Lung microvascular endothelial cell (primary cell): ENCODE measurements at places on chromosomes 16 and 17.

GRCh38 chr16:77172951-77173350, 18.0 kb upstream of the MON1B start:
- no peak for DNase-seq

DNA sequence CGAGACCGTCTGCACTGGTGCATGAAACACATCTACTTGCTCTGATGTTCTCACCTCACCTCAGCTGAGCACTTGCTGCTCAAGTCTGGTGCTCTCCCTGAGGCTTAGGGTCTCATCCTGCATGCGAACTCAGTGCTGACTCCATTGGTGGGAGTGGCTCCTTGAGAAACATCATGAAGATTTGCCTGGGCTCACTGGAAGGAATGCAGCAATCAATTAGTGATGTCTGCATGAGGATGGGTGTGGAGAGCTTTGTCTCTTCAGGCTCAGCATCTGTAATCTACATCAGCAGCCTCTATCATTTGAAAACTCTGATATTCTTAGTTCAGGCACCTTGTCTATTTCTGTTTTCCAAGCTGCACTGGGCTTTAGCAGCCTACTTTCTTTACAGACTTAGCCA, 204.4 kb downstream of the IRF8 start:
- DNase-seq = no peak

DNA sequence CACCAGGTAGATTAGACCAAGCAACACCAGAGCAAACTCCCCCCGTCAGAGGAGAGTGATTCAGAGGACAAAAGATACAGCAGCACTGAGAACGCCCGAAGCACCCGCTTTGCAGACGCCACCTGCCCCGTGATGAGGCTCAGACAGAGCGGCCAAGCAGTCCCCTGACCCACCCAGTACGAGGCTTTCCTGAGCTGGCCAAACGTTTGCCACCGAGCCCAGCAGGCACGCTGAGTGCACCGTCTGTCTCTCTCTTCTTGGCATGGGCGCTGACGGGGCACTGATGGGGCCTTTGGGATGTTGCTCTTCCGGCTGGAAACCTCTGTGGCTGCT, 19.4 kb upstream of the WDR45B start:
- no peak for DNase-seq

- DNase-seq = no peak
Measured at GRCh38 chr16:5045499-5046115, 11.9 kb upstream of the NAGPA start.

- no peak for DNase-seq
Measured at GRCh38 chr16:72873044-72873443, 174.9 kb downstream of the ZFHX3 start.

DNA sequence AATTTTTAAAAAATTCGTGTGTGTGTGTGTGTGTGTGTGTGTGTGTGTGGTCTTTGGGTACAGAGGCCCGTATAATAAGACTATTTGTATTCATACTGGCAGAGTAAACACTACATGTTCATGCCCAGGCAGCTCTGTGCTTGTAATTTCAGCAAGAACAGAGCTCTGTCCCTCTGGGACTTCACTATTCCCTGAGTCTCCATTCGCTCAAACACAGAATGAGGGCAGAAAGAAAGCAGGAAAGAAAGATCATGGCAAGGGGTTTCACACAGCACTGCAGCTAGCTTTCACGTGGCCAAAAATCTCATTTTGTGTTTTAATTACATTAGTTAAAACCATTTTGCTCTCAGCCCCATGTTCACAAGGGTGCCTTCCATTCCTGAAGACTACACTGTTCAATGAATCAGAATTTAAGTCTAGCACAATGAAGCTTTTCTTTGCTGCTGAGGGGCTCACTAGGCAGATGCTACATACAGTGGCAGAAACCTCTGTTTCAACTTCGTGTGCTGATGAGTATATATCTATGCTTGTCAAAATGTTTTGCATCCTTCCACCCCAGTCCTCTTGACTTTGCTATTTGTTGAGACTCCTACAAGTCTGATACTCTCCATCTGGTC, 198.4 kb upstream of the C17orf78 start:
- no peak for DNase-seq

DNA sequence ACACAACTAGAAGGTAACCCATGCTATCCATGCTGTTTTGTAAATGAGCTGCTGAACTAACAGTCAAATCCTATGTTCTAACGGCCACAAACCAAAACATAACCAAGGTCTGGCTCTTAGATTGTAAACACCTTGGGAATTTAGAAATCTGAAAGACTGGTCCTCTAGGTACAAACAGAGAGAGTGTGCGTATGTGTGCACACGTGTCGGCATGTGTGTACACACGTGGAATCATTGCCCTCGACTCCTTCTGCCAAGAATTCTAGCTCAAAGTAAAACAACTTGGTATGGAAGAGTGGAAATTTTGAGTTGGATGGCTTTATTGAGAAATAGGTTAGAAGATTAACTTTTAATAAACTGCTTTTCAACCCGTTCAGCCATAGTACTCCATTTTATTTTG, 18.1 kb upstream of the GHDC start:
- DNase-seq = no peak

- DNase-seq = no peak
Measured at GRCh38 chr17:10613775-10614513, 43.2 kb downstream of the MYH3 start.

- no peak for DNase-seq
Measured at GRCh38 chr16:10631886-10632285, 51.5 kb upstream of the EMP2 start.

DNA sequence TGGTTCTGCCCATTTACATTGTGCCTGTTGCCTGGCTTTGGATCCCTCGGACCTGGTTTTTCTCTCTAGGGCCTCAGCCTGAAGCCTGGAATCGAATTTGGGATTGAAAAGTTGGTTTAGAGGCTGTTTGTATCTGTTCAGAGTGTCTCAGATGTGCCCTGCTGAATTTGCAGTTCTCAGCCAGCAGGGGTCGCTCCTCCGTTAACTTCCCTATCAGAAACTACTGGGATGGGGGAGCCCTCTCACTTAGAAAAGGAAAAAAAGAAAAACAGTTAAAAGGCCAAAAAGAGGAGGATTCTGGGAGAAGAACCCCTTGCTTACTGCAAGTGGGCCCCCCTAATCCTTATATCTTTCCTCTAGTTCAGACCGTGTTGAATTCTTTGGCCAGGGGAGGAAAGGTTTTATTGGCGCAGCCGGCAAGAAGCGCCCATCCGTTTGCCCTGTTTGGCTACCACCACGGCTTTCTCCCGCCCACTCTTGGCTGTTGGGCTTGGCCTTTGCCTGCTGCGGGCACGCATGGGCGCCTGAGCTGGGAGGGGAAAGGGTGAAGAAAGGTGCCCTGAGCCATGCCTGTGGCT, 8.7 kb downstream of the FZD2 start:
- peak; percentile 18 for DNase-seq

DNA sequence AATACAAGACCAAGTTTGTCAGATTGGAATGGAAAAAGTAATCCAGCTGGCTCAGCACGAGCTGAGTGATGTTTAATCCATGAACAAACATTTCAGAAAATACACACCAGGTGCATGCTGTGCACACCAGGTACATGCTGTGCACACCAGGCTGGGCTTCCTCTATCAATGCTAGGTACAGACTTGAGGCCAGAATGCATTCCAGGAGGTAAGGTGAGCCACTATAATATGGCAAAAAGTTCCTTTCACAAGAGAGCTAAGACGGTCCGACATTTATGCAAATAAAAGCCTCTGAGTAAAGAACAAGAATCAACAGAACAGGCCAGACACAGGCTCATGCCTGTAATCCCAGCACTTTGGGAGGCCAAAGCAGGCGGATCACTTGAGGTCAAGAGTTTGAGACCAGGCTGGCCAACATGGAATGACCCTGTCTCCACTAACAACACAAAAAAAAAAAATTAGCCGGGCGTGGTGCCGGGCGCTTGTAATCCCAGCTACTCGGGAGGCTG, 128.2 kb downstream of the ZNF778 start:
- DNase-seq = no peak

- no peak for DNase-seq
Measured at GRCh38 chr17:78831688-78832540, 8.7 kb downstream of the USP36 start.

DNA sequence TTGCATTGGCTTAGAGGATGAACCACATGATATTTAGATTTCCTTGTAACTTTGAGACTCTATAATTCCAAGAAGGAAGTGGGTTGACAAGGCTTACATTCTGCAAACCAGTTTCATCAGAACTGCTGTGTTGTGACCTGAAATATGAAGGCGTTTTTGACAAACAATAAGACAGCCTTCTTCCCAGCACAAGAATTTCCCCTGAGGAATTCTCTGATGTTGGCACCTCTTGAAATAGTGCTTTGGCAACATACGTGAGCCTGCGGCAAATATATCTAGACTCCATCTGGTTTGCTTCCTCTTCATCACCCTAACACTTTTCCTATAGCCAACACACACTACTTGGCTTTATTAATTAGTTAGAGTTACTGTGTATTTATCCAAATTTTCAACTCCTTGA, 585.5 kb upstream of the SOX9 start:
- no peak for DNase-seq

- no peak for DNase-seq
Measured at GRCh38 chr16:74836111-74836671, 61.6 kb upstream of the FA2H start.

DNA sequence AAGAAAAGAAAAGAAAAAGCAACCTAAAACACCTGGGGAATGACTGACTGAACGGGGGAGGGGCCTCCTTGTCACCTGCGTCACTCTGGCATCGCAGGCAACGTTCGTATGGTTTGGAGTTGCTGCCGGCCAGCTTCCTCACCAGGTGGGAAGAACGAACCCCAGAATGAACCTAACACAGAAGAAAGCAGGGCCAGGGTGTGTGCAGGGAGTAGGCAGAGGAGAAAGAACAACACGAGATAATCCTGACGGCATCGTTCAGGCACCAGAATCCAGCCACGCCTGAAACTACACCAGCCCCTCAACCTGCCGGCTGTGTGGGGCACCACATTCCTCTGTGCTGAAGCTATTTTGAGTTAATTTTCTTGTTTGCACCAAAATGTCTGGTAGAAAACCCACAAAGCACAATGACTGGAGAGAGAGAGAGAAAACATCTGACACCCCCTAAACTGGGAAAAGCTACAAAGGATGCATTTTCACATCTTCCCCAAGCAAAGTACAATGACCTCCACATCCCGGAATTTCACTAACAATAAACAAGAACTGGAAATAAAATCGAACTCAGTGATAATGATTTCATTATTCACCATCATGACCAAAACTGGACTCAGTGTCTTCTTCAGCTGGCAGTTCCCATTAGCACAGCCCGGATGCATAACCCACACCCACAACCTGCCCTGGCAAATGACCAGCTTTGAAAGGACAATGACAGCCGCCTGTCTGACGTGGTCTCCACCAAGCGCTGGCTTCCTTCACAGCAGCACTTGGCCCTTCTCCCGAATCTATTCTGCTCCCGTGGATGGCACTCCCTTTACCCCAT, 23.6 kb downstream of the RAB40B start:
- DNase-seq = peak; percentile 64

DNA sequence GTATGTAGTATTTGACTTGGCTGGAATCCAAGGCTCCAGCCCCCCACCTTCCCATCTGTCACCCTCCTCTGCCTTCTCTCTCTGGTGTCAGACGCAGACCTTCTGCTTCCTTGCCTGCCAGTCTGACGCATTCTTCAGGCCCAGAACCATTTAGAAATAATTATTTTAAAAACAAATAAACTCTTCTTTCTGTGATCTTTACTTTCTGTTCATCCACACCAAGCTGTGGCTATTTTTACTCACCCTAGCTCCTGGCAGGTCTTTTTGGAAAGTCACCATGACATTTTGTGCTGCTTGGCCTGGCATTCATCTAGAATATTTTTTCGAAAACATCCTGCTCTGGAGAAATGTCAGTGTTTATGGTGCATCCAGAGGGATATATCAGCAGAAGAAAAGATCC, 330.7 kb upstream of the ASIC2 start:
- no peak for DNase-seq

DNA sequence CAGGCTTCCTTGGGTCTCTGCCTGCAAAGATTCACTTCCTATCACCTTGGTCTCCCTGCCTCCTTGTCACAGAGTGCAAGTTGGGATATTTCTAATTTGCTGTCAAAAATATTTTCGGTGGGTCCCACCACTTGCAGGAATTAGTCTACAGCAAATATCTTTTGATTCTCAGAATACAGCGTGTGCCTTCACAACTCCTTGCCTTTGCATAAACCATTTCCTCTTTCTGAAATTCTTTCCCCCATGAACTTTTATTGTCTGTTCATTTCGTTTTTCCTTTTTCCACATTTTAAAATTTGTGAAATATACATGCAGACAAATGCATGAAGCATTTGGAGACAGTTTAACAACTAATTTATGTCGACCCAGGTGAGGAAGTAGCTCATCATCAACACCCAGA, 60.0 kb downstream of the HS3ST3B1 start:
- DNase-seq = no peak

GRCh38 chr17:3551189-3551588, 6.4 kb downstream of the TRPV3 start:
- no peak for DNase-seq

GRCh38 chr16:51556694-51557340, 405.7 kb upstream of the SALL1 start:
- DNase-seq = peak; percentile 47

- DNase-seq = peak; percentile 79
Measured at GRCh38 chr17:4420692-4421131, 13.0 kb upstream of the SPNS3 start.

DNA sequence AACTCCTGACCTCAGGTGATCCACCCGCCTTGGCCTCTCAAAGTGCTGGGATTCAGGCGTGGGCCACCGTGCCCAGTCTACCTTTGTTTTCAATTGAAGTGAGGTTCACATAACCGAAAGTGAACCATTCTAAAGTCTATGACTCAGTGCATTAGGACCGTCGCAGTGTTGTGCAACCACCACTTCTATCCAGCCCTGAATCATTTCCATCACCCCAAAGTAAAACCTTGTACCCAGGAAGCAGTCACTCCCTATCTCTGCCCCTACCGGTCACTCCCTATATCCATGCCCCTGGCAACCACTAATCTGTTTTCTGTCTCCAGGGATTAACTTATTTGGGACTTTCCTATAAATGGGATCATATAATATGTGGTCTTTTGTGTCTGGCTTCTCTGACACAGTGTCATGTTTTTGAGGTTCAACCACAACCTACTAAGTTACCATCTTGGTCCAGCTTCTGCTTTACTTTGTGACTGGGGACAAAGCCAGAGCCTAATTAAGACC, 28.3 kb upstream of the CDC42EP4 start:
- DNase-seq = peak; percentile 31

DNA sequence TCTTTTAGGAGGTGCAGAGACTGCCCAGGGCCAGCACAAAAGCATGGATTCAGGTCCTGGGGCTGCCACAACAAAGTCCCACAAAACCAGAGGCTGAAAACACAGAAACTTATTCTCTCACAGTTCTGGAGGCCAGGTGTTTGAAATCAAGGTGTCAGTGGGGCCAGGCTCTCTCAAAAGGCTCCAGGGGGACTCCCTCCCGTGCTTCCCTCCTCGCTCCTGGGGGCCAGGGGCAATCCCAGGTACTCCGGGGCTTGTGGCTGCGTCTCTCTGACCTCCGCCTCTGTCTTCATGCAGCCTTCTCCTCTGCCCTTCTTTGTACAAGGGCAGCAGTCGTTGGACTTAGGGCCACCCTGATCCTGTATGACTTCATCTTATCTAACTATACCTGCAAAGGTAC, 8.3 kb upstream of the RBFOX3 start:
- no peak for DNase-seq

- no peak for DNase-seq
Measured at GRCh38 chr17:19709841-19710240, 6.5 kb downstream of the SLC47A2 start.

- DNase-seq = no peak
Measured at GRCh38 chr16:11354733-11355574, 9.7 kb downstream of the RMI2 start.

- DNase-seq = no peak
Measured at GRCh38 chr16:51134876-51135275, 16.2 kb downstream of the SALL1 start.

- DNase-seq = no peak
Measured at GRCh38 chr17:50188921-50189549, 12.4 kb downstream of the COL1A1 start.
